ENCODE measurements at places on chromosomes 12 and 14. TPM values are rescaled to one million over a fixed set of nuclear protein-coding genes. Genes with fewer than 3 reads are reported as not detected.

- H3K4me3 ChIP-seq, result no peak overlapping the region
- H3K27me3 ChIP-seq, result no peaks in the 10 kb centered on the region
- DNase-seq, result no peak
- H3K4me1 ChIP-seq, result no peaks in the 10 kb centered on the region
- no peak overlapping the region for H3K27ac ChIP-seq
Measured at GRCh38 chr12:78191611-78192010, 360.9 kb downstream of the NAV3 start.

GRCh38 chr12:71469258-71469750 lies 29.7 kb downstream of the LGR5 start:
- H3K4me1 ChIP-seq, result no peaks in the 10 kb centered on the region
- no peak for DNase-seq
- no peak overlapping the region for H3K27ac ChIP-seq

GRCh38 chr12:131755305-131756113 lies 44.6 kb downstream of the SFSWAP start:
- no peak overlapping the region for H3K4me3 ChIP-seq
- no peak overlapping the region for H3K27ac ChIP-seq
- no peaks in the 10 kb centered on the region for H3K4me1 ChIP-seq

SCN8A gene
- total RNA-seq, result 0.89 TPM

DNA sequence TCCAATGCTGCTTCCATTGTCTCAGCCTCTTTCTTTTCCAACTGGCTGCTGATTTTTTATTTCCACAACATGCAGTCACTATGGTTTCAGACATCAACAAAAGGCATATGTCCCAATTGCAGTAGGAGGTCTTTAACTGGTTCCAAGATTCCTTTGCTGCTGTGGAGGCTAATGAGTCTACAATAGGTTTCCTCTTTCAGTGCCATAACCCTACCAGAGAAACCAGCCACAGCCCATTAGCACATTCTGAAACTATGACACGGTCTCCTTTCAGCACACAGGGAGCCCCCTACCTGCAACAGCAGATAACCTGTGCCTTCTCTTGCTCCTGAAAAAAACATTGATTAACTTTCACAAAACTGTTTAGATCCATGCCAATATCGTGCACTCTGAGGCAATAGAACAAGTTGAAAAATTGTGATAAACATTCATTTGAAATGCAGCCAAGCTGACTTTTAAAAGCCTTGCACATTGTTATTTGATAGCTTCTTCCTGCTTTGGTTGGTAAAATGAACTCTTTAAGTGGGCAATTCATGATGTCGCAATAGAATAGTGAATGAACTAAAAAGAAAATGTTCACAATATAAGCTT lies 32.4 kb downstream of the PLEKHG7 start:
- H3K4me1 ChIP-seq, result peaks cover 11% of the 10 kb centered on the region
- DNase-seq, result peak; percentile 3
- no peaks in the 10 kb centered on the region for H3K36me3 ChIP-seq
- H3K4me3 ChIP-seq, result no peak overlapping the region
- no peaks in the 10 kb centered on the region for H3K27me3 ChIP-seq

- H3K27ac ChIP-seq, result no peak overlapping the region
- no peaks in the 10 kb centered on the region for H3K36me3 ChIP-seq
Measured at GRCh38 chr14:56745097-56745496, 65.2 kb downstream of the OTX2 start.

GRCh38 chr12:97335115-97335514 lies 127.5 kb upstream of the RMST start:
- no peak for DNase-seq
- H3K36me3 ChIP-seq, result no peaks in the 10 kb centered on the region
- H3K4me1 ChIP-seq, result no peaks in the 10 kb centered on the region

- H3K36me3 ChIP-seq, result no peaks in the 10 kb centered on the region
- no peaks in the 10 kb centered on the region for H3K27me3 ChIP-seq
- no peaks in the 10 kb centered on the region for H3K4me1 ChIP-seq
- DNase-seq, result no peak
- no peak overlapping the region for H3K27ac ChIP-seq
Measured at GRCh38 chr12:40157336-40157735, 51.5 kb upstream of the SLC2A13 start.

GRCh38 chr14:102293781-102294180 lies 11.2 kb downstream of the MOK start:
- DNase-seq, result peak; percentile 20
- no peaks in the 10 kb centered on the region for H3K36me3 ChIP-seq
- no peak overlapping the region for H3K4me3 ChIP-seq

MYO1H gene
- 0.88 TPM for total RNA-seq

- peak overlapping the region; percentile 76 for H3K27ac ChIP-seq
- H3K36me3 ChIP-seq, result no peaks in the 10 kb centered on the region
- H3K27me3 ChIP-seq, result no peaks in the 10 kb centered on the region
- H3K4me1 ChIP-seq, result peaks cover 34% of the 10 kb centered on the region
Measured at GRCh38 chr12:53099071-53099882, 1.8 kb downstream of the IGFBP6 start.

- H3K4me1 ChIP-seq, result peaks cover 19% of the 10 kb centered on the region
- DNase-seq, result no peak
- no peaks in the 10 kb centered on the region for H3K27me3 ChIP-seq
- no peak overlapping the region for H3K4me3 ChIP-seq
- H3K36me3 ChIP-seq, result no peaks in the 10 kb centered on the region
Measured at GRCh38 chr14:73492670-73493069, 1.9 kb downstream of the RIOX1 start.

DNA sequence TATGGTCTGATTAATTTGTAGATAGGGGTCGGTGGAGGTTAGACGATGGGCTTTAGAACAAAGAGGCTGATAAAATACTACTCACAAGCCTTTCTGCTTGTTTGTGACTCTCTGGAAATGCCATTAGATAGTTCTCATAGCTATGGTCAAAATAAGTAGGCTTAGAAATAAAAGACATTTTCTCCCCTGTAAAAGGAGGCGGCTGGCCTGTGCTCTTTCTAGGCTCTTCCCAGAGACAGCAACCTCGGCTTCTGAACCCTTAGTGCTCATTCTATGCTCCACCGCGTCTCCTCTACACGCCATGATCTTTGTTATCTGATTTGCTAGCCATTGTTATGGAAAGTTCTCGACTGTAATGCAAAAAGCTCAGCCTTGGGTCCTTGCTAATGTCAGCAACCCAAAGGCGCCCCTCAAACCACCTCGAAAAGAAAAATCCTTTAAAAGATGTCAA lies 64.5 kb downstream of the CRADD start:
- H3K27me3 ChIP-seq, result no peaks in the 10 kb centered on the region
- H3K27ac ChIP-seq, result peak overlapping the region; percentile 90
- H3K4me1 ChIP-seq, result peaks cover 18% of the 10 kb centered on the region
- no peak overlapping the region for H3K4me3 ChIP-seq
- peak; percentile 18 for DNase-seq

DNA sequence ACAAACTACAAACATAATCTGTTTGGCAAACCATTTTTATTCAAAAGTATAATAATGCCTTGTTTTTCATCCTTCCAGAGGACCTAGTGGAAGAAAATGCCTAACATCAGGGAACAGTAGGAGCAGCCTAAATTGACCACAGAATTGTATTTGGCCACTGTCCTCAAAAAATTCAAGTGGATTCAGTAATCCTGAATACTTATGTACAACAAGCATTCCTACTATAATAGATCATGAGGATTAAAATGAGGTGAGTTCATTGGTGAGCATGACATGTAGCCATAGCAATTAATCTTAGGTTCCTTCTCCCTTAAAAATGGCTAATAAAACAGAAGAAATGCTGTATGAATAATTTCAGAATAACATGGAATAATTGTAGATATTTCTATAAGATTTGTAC lies 209.3 kb downstream of the DAD1 start:
- H3K27ac ChIP-seq, result no peak overlapping the region
- no peaks in the 10 kb centered on the region for H3K4me1 ChIP-seq
- no peaks in the 10 kb centered on the region for H3K27me3 ChIP-seq

- H3K27me3 ChIP-seq, result no peaks in the 10 kb centered on the region
- no peak overlapping the region for H3K4me3 ChIP-seq
- H3K27ac ChIP-seq, result no peak overlapping the region
- DNase-seq, result no peak
- no peaks in the 10 kb centered on the region for H3K4me1 ChIP-seq
Measured at GRCh38 chr12:56321027-56321426, 5.2 kb upstream of the CNPY2 start.

DNA sequence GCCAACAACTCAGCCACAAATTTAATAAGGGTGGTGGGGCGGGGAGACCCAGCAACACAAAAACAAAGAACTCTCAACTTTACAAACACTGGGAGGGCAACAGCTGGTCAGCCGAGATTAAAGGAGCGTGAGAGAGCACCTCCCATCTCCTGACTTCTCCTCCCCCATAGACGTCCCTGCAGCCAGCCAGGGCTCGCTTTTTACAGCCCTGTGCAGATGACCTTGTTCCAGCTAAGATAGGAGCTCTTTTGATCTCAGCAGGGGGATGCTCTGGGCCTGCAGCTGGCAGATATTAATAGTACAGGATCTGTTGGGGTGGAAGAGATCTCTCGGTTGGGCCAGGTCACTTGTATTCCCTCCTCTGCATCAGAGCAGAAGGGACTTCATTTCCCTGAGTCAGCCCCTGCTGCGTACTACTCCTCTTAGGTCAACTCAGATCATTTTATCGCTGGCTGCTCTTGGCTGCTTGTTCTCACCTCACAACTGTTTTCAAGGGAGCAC lies 475.8 kb downstream of the RAD51B start:
- DNase-seq, result peak; percentile 51
- peak overlapping the region; percentile 67 for H3K27ac ChIP-seq
- no peaks in the 10 kb centered on the region for H3K36me3 ChIP-seq
- no peaks in the 10 kb centered on the region for H3K27me3 ChIP-seq

DNA sequence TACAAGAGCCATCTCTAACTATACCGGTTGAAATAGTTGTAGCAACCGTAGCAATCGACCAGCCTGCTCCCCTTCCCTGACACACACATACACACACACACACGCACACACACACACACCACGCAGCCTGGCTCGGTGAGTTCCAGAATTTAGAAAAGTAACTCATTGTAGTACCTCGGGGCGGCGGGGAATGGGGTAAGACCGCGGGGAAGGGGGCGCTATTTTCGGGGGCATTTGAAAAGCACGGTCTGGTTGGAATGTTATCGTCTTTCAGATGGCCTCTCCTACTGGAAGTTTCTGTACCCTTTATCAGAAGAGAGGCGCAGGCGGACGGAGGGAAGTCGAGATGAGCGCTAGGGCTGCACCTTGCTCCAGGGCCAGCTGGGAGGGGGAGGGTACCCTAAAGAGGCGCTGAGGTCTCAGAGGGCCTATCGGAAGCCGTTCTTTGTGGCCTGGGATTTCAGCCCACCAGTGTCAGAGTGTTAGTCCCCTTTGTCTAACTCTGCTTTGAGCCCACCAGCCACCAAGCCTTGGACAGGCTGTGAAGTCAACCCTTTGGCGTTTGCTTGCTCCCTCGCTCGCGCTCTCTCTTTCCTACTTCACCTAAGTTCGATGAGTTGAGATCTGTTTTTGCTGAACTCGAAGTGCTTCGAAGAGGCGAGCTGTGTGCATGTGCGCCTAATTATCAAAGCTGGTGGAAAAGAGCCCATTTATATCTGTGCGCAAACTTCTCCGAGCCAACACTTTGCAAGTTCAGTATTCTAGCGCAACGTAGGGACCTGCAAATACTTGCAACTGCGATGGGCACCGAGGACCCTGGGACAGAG lies 837 bp downstream of the COL2A1 start:
- peaks cover 22% of the 10 kb centered on the region for H3K27me3 ChIP-seq
- no peaks in the 10 kb centered on the region for H3K36me3 ChIP-seq
- no peak overlapping the region for H3K4me3 ChIP-seq
- peaks cover 45% of the 10 kb centered on the region for H3K4me1 ChIP-seq
- no peak for DNase-seq

PHLDA1 gene
- total RNA-seq, result 73.1 TPM

DNA sequence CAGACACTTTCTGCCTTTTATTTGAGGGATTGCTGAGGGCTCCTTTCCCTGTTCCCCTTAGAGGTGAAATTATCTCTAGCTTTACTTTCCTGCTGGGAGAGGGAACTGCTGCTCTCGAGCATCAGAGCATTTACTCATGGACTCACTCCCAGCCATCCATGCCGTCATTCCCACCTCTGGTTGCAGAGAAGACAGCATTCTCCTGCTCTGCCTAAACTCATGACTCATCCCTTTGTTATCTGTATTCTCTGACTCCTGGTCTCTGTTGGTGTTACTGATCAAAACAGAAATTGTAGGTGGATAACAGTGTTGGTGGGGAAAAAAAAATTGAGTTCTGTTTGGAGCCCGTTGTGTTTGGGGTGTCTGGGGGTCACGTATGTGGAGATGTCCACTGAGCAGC lies 159.3 kb downstream of the TTC8 start:
- H3K36me3 ChIP-seq, result no peaks in the 10 kb centered on the region
- no peak overlapping the region for H3K4me3 ChIP-seq
- H3K27ac ChIP-seq, result no peak overlapping the region
- no peaks in the 10 kb centered on the region for H3K4me1 ChIP-seq

- peak; percentile 58 for DNase-seq
- H3K4me1 ChIP-seq, result peaks cover 36% of the 10 kb centered on the region
- H3K4me3 ChIP-seq, result no peak overlapping the region
- no peaks in the 10 kb centered on the region for H3K27me3 ChIP-seq
- no peak overlapping the region for H3K27ac ChIP-seq
- H3K36me3 ChIP-seq, result no peaks in the 10 kb centered on the region
Measured at GRCh38 chr14:30295980-30296379, 263.0 kb upstream of the G2E3 start.

DNA sequence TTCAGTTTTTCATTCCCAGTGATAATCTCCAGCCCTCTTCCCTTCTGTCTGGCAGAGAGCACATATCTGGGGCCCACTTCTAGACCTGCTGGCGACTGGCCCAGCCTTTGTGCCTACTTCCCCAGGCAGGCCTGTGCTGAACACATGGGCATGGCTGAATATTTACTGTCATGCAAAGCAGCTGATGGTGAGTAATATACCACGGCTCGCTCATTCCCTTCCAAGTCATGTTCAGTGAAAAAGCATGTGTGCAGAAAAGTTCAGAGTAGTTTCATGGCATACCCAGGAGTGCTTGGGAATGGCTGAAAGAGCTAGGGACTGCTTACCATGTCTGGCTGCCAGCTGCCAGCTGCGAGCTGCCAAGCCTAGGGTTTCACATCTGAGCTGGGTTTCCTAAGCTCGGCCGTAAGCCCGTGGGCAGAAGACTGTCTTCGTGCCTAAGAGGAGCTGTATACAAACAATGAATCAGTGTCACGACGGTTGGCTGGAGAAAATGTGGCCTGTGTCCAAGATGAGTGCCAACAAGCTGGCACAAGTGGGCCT lies 179.9 kb upstream of the PELI2 start:
- H3K27me3 ChIP-seq, result no peaks in the 10 kb centered on the region
- H3K4me1 ChIP-seq, result no peaks in the 10 kb centered on the region
- no peak overlapping the region for H3K27ac ChIP-seq
- H3K4me3 ChIP-seq, result no peak overlapping the region
- peak; percentile 50 for DNase-seq

DNA sequence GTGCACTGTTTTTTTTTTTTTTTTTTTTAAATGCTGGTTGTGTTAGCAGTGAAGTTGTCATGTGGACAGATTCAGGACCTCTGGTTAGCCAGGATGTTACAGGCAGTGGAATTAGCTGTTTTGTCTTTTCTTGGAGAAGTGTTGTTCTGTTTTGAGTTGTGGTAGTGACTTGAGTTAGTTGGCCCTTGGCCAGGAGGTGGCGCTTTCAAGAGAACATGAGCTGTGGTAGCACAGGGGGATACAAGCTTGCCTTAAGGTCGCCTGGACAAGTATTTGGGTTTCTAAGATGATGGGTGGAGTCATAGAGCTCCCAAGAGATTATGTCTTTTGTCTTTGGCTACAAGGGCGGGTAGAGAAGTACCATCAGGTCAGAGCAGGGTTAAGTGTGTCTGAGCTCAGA lies 33.3 kb upstream of the CCDC198 start:
- H3K27me3 ChIP-seq, result no peaks in the 10 kb centered on the region
- no peaks in the 10 kb centered on the region for H3K4me1 ChIP-seq
- H3K4me3 ChIP-seq, result no peak overlapping the region
- no peaks in the 10 kb centered on the region for H3K36me3 ChIP-seq
- DNase-seq, result peak; percentile 18

Data from thyroid gland (tissue), 4 donors.